ENCODE measurements at places on chromosomes 11 and 22.

DNA sequence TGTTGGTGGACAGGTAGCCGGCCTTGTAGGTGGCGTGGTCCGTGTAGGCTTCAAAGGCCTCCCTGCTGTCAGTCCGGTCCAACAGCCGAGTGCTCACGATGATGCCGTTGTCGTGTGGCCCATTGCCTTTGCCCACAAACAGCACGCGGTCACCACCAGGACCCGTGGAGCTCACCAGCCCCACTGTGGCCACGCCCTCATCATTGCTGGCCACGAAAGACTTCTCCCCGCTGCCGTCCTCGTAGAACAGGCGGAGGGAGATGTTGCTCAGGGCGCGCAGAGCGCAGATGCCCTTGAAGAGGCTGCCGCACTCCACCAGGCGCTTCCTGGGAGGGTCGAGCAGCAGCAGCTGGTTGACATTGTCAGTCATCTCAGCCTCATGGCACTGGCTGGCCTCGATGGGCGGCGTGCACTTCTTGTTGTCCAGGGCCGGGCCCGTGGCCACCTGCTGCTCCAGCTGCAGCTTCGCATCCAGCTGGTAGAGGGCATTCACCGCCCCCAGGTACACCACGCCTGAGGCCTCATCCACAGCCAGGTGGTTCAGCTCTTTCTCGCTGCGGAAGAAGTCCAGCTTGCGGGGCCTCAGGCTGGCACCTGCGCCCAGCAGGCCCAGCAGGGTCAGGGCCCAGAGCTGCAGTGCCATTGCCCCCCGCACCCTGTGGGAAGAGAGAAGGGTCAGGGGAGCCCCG lies 17.4 kb downstream of the PLXNB2 start:
- DNase-seq = no peak

DNA sequence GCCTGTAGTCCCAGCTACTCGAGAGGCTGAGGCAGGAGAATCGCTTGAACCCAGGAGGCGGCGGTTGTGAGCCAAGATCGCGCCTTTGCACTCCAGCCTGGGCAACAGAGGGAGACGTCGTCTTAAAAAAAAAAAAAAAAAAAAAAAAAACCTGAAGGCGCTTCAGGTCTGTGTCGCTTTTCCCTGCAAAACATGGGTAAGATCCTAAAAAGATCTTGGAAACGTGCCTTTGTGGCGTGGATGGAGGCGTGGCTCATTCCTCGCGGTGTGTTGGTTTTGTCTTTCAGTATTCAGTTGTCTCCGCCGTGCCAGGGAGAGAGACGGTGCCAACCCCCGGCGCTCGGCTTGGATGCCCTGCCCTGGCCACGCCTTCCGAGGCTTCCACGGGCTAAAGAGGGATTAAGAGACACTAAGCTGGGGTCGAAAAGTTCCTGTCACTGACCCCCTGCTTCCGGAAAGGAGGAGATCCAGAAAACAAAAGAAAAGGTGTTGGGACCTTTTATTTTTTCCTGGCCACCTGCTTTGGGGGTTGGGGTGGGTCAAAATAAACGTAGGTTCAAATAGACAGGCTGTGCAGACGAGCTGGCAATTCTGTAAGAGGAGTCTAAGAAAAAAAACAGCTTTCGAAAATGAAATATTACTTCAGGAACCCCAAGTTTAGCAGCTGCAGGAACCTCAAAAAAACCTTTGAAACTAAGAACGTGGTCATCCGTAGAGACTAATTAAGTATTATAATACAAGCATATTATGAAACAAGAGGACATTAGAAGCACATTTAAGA lies 1.1 kb upstream of the SLC35F2 start:
- no peak for DNase-seq

DNA sequence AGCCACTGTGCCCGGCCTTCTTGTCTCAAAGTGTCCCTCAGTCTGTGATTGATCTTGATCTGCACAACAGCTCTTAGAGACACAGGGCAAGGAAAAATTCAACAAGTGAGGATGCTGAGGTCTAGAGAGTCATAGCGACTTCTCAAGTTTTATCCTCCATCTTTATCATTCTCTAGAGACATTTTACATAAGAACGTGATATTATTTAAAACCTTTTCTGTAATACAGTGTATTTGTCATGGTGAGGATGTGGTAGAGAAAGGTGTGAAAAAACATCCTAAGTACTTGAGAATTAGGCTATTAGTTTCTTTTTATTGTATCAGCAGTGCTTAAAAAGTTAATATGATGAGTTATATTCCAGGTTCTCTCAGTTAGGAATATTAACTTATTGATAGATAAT lies 50.2 kb downstream of the EMSY start:
- no peak for DNase-seq

- no peak for DNase-seq
Observed at GRCh38 chr22:22343581-22344296, 99.2 kb downstream of the VPREB1 start.

DNA sequence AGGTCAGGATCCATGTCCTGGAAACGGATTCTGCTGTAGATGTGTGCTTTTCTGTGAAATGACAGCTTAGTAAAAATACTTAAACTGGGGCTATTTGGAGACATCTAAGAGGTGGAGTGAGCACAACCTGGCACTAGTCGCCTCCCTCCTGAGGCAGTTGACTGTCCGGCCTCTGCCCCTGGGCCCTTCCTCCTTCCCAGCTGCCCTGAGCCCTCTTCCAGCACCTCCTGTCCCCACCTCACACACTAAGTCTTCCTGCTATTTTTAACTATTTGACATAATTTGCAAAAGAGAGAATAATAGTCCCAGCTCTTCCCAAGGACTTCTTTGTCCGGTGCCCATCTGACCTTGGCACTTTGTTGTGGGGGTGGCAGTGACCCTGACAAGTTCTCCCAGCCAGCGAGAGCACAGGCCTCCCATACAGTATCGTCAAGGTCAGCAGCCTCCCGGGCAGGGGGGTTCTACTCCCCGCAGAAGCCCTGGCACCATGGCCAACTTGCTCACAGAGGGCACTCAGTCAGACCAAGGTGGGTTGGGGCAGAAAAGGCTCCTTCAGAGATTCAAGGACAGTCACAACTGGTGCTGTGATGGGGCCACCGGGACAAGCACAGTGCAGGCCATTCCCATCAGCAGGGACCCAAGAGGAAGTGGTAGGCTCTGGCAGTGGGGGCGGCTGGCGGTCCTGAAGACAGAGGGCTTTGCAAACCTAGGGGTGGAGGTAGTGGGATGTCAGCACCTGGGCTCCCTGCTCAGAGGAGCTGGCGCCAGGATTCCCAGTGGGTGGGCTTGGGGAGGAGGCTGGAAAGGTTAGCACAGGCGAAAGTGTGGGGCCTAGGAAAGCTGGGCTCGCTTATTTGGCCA lies 5.5 kb upstream of the NEAT1 start:
- peak; percentile 18 for DNase-seq

DNA sequence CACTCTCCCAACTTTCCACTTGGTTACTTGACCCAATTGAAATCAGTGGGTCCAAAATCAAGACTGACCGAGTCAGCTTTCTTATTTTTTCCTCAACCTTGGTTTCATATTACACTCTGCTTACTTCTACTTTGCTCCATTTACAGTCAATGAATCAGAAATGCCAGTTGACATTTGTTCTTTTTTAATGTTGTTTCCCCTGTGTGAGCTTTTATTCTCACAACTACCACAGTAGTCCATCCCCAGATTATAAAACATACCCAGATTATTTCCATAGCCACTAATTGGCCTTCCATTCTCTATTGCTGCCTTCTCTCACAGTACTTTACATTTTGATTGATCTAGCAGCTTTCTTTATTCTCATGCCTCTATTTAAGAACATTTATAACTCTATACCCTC lies 50.0 kb downstream of the DNAJC24 start:
- no peak for DNase-seq

DNA sequence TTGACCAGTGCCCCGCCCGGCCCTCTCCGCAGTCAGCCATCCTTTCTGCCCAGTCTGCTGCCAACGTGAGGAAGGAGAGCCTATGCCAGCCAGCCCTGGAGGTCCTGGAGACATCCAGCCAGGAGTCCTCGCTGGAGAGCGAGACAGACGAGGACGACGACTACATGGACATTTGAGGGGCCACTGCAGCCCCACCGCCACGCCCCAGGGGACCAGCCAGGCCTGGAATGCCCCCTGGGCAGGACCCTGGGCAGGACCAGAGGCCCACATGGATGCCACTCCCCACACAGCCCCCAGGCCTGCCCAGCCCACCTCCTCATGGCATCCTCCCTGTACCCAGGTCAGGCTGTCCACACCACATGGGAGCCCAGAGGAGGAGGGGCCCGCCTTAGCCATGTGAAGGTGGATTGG lies 3.3 kb upstream of the SUSD2 start:
- DNase-seq = no peak

- peak; percentile 44 for DNase-seq
Observed at GRCh38 chr11:119684361-119685110, 44.5 kb downstream of the NECTIN1 start.

DNA sequence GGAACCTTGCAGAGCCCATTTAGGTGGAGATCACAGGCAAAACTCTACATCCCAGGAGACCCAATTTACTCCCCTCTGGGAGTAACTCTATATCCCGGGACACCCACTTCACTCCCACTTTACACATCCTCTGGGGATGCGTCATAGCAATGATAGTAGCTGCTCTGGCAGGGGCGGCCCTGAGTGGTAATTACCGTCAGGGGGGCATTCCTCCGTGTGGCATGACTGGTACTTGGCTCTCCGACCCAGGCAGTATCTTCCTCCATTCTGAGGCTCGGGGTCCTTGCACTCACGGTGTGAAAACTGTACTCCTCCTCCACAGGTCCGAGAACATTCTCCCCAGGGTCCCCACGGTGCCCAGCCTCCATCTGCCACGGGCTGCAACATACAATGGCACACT lies 17.2 kb downstream of the ADAMTS8 start:
- DNase-seq = no peak

- DNase-seq = no peak
Observed at GRCh38 chr11:74839971-74840370, 91.3 kb downstream of the RNF169 start.

DNA sequence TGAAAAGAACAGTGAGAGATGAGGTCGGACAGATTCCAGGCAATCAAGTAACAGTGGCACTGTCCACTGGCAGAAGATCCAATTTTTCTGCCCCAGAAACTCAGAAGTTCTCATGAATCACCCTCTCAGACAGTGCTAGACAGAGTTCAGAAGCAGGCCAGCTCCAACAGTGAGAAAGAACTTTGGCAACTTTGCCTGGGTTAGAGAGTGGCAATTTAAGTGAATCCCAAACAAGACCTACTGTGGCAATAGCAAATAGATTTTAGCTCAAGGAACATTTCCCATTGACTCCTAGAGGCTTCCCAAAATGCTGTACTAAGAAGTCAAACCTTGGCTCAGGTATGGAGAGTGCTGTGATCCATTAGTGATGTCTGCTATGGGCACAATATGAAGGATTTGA lies 12.3 kb downstream of the CD44 start:
- peak; percentile 58 for DNase-seq

DNA sequence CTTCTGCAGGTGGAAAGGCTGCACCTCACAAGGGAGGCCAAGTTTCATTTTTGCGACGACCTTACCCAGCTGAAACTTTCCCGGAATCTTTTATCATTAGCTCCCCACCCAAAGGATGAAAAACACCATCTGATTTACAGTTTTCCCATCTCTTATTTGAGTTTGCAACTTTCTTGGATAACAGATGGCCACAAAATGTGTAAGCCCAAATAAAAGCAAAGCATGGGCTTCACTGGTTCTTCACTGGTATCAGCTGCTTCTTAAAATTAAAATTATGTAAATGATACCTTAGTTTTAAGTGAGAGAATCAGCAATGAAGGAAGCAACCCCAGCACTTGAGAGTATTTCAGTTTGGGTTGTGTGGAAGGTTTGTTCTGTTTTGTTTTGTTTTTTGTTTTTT lies 55.8 kb downstream of the PARVA start:
- DNase-seq = no peak

DNA sequence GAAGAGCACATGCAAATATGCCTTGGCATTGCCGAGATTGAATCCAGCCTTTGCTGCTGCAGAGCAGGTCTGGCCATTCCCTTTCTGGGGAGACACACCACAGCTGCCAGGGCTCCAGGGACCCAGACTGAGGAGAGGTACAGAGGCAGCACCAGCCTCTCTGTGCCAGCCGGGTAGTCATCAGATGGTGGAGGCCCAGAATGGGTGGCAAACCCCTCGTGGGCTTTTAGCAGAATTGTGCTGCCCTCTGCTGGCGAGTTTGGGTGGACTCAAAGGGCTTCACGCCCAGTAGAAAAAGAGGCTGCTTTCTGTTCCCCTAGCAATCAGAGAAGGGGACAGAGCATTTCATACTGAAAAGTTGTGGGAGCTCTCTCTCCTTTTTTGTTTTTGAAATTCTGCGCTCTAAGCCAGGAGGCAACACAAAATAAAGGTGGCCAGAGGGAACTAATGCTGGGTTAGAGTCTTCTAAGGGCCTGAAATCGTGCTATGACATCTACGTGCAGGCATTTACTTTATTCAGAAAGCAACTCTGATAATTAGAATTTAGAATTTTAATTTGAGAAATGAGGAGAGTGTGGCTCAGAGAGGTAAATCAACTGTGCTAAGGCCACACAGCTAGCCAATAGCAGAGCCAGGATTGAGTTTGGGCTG lies 158.8 kb upstream of the NAV2 start:
- DNase-seq = peak; percentile 53

GRCh38 chr22:44815099-44816070 lies 63.0 kb downstream of the ARHGAP8 start:
- no peak for DNase-seq

Measured in HFFc6 (cell line).